ENCODE measurements at places on chromosomes 11 and 22. TPM values are rescaled to one million over a fixed set of nuclear protein-coding genes. Genes with fewer than 3 reads are reported as not detected.

Gene SYT7
- total RNA-seq, result 1.1 TPM

Gene MIOX
- total RNA-seq, result not detected

Gene LIMK2
- 8.6 TPM for total RNA-seq

Gene OR4X2
- total RNA-seq, result not detected

Gene SMIM35
- total RNA-seq, result not detected

Gene PHLDB1
- 10.1 TPM for total RNA-seq

Gene C1QTNF4
- 0.08 TPM for total RNA-seq

Gene GAL
- 19.3 TPM for total RNA-seq

Gene SLC37A2
- 0.15 TPM for total RNA-seq

Gene PLAAT2
- total RNA-seq, result not detected

Gene IGSF22
- total RNA-seq, result not detected

Gene OR4D10
- total RNA-seq, result not detected

Gene CHRNA10
- 1.3 TPM for total RNA-seq

Gene NXPE1
- not detected for total RNA-seq

Gene SLC22A12
- total RNA-seq, result not detected

Gene SF3A1
- 61.9 TPM for total RNA-seq

Gene UBQLNL
- not detected for total RNA-seq

Gene GLYATL1
- not detected for total RNA-seq

Gene CABP7
- total RNA-seq, result 0.15 TPM
